NCI-H1436 (cell line): ENCODE measurements at places on chromosomes 2 and 18.
A peak's percentile ranks its signal among the peaks of the same experiment; 100 is the strongest.

- DNase-seq: no peak
Measured at GRCh38 chr18:48913201-48913600, 37.6 kb downstream of the SMAD7 start.

DNA sequence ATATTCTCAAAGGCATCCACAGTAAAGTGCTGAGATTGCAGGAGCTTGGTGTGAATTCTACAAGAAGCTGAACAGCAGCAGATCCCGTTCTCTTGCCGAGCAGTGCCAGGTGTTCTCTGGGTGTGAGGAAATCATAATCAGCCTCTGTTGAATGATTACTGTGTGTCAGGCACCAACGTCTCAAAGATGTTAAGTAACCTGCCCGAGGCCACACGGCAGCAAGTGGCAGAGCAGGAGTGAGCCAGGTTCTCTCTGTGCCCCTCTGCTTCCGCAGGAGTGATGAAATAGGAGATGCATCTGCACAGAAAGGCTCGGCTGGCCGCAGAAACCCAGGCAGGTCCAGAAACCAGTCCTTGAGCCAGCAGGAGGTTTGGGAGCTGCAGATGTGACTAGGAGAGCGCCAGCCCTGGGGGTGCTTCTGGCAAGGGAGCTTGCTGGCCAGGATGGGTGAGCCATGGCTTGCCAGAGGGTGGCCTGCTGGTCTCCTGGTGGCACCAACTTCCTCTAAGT is 68.4 kb downstream of the COPS7B start:
- no peak for DNase-seq

- no peak for DNase-seq
Measured at GRCh38 chr18:24333084-24333483, 64.5 kb downstream of the OSBPL1A start.

DNA sequence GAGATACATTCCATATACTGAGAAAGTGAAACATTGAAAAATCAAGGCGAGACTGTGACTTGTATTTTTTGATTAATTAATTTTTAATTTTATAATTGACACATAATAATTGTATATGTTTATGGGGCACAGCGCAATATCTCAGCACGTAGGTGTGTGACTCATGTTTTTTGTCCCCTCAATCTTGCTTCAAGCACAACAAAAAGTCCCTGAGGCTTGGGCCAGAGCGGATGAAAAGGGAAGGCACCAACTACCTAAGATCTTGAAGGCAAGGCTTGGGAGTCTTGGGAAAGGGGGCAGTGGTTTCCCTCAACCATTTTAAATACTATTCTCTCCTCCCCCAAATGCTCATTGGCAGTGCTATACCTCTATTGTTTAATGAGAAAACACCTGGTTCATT is 9.9 kb downstream of the SGPP2 start:
- DNase-seq: no peak

DNA sequence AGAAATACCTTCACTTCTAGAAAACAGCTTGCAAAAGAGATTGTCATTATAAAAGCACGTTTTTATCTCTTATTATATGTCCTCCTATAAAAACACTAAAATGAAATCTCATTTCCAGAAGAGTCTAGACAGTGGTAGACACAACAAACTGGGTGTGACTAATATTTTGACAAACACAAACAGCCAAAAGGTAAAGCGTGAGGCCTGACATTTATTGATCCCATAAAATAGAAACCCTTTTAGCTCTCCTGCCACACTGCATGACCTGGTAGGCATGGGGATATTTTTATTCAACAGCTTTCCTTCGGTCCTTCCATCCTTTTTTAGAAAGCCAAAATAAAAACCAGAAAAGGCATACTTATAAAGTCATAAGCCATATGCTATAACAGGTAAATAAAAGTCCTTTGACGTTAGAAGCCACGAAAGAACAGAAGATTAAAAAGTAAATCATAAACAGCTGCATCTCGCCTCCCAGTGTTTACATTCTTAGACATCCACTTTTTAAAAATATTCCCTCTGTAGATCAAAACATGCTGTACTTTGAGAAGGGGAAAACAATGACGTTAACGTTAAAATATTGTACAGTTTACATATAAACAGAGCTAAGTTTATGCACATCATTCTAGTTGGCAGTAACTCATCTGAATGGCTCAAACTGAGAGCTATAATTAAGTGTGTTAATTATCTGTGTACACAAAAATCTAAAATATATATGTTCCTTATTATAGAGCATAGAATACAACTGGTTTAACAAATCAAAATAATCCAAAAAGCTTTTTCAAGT is 44.6 kb downstream of the IRS1 start:
- DNase-seq: no peak

DNA sequence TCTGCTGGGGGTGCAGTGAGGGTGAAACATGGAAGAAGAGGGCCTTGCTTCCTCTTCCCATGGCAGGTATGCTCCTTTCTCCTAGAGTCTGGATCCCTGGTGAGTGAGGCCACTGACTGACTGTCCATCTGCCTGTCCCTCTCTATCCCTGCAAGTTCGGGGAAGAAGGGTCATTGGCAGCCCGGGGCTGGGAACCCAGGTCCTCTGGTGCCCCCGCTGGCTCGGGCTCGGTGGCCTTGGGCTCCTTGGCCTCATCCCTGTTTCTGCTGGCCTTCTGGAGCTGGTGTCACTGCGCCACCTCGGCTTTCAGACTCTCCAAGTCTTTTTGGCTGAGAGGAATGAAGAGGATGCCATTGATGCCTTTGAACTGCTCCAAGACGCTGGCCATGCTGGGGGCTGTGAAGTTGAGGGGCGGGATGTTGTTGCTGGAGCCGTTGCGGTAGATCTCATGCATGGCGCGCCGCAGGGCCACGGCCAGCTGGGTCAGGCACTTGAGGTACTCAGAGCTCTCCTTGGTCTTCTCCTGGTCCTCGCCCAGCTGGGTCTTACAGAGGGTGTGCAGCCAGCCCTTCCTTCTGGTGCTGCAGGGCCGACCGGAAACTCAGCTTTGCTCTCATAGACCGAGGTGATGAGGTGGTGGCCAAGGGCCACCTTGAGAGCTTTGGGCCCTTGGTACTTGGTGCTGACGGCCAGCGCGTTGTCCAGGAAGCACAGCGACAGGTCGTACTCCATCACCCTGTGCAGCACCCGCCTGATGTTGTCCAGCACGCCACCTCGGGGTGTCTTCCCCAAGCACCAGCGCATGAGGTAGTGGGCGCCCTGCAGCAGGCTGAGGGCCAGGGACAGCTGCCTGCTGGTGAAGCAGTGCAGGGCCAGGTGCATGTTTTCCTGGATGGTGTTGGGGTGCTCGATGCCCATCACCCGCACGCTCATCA is 6.3 kb downstream of the MEP1B start:
- no peak for DNase-seq

DNA sequence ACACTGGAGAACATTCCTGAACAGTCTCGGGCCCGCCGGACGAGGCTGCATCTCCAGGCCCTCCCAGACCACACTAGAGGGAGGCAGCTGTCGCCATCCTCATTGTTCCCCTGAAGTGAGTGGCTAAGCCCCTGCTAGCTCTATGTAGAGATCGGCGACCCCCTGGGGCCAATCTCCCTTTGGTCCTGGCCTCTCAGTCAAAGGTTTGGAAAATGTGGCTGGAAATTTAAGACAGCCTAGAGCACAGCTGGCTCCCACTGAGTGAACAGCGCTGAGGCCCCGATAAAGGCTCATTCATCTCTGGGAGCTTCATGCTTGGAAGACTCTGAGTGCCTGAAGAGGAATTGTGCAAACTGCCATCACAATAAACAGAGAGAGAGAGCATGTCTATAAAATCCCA is 360.3 kb downstream of the CLIP4 start:
- DNase-seq: no peak

GRCh38 chr2:190425221-190425866 is 17.2 kb downstream of the MFSD6 start:
- no peak for DNase-seq

GRCh38 chr18:21386523-21387240 is 144.7 kb downstream of the GREB1L start:
- DNase-seq: no peak

- no peak for DNase-seq
Measured at GRCh38 chr2:105771836-105772235, 27.1 kb downstream of the NCK2 start.

DNA sequence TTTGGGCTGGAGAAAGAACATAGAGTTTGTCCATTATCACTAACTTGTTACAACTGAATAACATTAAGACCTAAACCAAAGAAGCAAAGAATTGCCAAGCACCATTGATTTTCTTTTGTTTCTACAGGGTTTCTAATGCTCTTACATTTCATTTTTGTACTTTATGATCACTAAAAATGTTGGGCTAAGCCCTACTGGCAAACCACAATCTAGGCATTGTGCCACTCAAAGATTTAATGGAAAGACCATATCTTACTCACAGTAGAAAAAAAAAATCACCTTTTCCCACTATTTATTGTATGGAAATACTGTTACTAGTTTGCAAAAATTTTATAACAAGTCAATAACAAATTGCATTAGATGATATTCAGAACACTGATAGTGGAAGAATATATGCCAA is 447.4 kb upstream of the PKDCC start:
- DNase-seq: no peak

GRCh38 chr2:233079473-233079877 is 19.3 kb downstream of the INPP5D start:
- no peak for DNase-seq

DNA sequence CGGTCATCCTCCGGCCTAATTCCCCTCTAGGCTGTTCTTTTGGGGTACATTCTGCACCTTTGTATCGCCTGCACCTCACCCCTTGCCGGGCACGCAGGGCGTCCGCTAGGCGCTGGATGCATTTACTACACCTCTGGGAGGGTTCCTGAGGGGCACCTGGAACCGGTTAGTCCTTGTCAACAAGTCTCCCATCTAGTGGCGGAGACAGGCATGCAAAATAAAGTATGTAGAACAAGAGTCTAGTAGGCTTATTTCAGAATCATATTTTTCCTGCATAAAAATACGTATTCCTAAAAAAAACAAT is 705 bp upstream of the TEX261 start:
- DNase-seq: peak; percentile 60

- no peak for DNase-seq
Measured at GRCh38 chr2:113134717-113135116, 7.3 kb downstream of the IL1RN start.

DNA sequence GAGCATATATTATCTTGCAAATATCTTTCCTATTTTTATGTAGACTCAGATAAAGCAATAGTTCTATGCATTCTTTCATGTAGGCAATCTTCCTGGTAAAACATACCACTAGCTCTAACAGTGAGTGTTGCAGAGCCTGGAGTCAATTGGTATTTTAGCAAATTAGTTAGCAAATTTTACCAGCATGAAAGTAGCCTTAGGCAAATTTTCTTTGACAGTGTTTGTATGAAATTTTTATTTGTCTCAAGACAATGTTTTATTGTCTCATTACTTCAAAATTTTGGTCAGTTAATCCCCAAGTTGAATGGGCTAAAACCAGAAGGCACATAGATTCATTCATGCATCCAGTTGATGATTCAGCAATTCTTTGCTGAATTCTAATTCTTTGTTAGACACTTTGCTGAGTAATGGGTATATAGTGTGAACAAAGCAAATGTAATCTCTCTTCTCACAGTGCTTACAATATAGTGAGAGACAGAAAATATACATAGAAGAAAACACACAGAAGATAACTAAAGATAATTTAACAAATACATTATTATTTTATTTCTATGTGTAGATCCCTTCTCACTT is 27.1 kb downstream of the SLC38A11 start:
- DNase-seq: no peak

GRCh38 chr2:236131073-236131692 is 37.0 kb downstream of the GBX2 start:
- DNase-seq: no peak

- no peak for DNase-seq
Measured at GRCh38 chr2:34031097-34031496, 432.0 kb upstream of the FAM98A start.

- DNase-seq: no peak
Measured at GRCh38 chr18:8279781-8280330, 329.4 kb upstream of the RAB12 start.

DNA sequence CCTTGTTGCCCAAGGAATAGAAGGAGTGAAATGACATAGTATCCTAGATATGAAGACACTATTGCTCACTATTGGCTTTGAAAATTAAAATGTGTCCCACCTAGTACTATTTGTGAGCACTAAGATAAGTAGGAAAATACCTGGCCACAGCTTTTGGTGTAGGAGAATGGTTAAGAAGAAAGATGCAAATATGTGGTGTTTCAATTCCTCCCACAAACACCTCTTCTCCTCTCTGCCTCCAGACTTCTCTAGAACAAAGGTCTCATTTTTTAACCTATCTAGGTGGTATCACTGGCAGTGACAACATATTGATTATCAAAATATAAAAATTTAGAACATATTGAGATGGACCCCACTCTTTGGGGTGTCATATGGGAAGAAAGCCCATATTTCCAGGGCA is 929.9 kb upstream of the FANCL start:
- DNase-seq: no peak
